ENCODE measurements at places on chromosomes 5 and 9.

DNA sequence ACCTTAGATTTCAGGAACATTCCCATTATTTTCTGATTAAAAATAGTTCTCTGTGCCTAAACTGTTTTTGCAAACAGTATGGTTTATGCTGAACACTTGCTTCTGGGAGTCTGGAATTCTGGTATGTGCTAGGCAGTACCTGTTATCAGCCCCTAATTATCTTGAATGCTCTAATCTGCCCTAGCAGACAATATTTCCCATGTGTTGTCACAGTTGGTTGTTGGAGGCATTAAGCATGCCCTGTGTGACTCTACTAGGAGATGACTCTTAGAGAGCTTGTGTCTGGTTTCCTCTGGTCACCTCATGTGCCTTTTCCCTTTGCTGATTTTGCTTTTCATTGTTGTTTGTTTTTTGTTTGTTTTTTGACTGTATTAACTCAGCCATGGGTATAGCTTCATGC lies 36.6 kb downstream of the UHRF2 start:
- DNase-seq: no peak

DNA sequence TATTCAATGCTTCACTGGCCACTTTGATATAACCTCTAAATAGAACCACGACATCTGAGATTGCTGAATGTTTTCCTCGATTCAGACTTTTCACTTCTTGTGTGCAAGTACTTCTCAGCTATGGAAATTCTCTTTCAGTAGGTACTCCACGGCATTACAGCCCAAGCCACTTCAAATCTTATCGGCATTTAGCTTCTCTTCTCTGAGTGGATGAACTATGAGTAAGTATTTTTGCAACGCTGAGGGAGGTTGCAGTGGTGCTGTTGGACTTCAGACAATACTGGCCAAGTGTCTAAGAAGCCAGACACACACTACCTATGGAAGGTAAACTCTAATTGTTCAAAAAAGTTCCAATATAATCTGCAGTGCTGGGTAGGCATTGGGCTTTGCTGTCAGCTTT lies 60.1 kb downstream of the FBN2 start:
- DNase-seq: no peak

DNA sequence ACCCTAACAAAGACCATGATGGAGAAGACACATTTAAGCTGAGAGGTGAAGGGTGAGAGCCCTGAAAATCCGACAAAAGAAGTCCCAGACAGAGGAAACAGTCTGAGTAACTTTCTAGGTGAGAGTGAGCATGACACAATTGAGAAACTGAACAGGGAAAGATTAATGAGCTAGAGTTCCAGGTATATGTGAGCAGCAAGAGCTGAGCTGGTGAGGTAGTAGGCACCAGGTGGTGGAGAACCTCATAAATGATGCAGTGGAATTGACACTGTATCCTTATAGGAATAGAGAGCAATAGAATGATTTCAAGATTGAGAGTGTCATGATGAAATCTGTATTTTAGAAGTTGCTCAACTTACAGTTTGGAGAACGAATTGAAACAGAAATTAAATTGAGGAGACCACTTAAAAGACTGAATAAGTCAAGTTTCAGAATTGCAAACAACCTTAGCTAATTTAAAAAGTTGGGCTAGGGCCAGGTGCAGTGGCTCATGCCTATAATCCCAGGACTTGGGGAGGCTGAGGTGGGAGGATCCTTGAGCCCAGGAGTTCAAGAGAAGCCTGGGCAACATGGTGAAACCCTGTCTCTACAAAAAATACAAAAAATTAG lies 89.8 kb downstream of the NREP start:
- no peak for DNase-seq

DNA sequence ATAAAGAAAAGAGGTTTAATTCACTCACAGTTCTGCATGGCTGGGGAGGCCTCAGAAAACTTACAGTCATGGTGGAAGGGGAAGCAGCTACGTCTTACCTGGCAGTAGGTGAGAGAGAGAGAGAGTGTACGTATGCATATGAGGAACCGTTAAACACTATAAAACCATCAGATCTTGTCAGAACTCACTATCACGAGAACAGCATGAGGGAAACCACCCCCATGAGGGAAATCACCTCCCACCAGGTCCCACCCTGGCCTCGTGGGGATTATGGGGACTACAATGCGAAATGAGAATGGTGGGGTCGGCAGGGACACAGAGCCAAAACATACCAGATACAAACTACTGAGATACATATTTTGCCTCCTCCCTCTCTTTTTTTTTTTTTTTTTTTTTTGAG lies 10.8 kb upstream of the FER start:
- no peak for DNase-seq

- DNase-seq: no peak
Observed at GRCh38 chr5:67111779-67112178, 84.8 kb downstream of the CD180 start.

- DNase-seq: no peak
Observed at GRCh38 chr9:81669041-81669651, 20.2 kb downstream of the TLE1 start.

DNA sequence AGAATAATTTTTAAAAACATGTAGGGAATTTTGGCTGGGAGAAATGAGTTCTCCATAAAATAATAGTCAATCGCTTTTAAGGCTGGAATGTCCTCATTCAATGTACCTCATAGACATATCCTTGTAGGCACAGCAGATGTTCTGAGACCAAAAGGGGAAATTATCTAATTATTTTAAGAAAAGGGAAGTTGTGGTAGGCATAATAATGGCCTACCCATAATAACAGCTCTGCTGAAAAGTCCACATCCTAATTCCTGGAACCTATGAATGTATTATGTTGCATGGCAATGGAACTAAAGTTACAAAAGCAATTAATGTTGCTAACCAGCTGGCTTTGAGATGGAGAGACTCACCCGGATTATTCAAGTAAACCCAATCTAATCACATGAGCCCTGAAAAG lies 216.1 kb downstream of the TRIM36 start:
- no peak for DNase-seq

DNA sequence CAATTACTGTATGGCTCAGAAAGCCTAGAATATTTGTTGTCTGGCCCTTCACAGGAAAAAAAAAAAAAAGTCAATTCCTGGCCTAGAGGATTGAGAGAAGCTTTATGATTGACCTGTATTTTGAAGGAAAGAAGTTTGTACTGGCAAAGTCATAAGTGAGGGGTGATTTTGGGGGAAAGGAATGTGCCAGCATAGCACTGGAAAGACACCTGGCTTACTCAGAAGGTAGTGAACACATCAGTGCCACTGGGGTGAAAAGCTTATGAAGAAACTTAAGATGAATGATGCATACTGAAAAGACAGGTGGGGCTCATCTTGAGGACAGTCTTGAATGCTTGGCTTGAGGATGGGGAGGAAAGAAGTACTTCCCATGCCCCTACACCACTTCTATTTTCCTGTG lies 127.9 kb upstream of the RASA1 start:
- no peak for DNase-seq

DNA sequence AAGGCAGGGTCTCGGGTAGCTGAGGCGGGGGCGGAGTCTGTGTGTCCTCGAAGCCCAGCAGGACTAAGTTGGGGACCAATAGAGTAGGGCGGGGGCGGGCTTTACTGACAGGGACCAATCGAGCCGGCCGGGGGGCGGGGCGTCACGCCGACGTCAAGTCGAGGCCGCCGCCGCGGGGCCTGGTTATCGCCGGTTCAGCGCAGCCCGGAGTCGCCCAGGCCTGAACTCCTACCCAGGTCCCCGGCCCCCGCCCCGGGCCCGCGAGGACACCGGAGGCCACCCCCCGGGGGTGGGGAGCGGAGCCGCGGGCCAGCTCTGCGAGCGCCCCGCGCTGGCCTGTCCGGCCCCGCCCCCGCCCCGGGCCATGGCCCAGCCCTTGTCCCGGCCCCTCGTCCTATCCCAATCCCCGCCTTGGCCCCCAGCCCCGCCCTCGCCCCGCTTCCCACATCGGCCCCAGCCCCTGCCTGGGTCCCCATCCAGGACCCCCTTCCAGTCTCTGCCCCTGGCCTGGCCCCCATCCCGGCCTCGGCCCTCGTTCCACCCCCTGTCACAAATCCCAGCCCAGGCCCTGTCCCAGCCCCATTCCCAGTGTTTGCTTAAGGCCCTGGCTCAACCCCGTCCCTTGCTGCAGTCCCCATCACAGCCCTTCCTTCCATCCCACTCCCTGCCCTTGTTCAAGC lies at the start of gene TMEM8B:
TSS of gene TMEM8B (plus strand) at position 145 of the 680 bp plus-strand sequence. CDS start at position 365, 220 bp downstream.
- DNase-seq: peak; percentile 99

GRCh38 chr9:106104887-106105286 lies 410.5 kb downstream of the TMEM38B start:
- no peak for DNase-seq

DNA sequence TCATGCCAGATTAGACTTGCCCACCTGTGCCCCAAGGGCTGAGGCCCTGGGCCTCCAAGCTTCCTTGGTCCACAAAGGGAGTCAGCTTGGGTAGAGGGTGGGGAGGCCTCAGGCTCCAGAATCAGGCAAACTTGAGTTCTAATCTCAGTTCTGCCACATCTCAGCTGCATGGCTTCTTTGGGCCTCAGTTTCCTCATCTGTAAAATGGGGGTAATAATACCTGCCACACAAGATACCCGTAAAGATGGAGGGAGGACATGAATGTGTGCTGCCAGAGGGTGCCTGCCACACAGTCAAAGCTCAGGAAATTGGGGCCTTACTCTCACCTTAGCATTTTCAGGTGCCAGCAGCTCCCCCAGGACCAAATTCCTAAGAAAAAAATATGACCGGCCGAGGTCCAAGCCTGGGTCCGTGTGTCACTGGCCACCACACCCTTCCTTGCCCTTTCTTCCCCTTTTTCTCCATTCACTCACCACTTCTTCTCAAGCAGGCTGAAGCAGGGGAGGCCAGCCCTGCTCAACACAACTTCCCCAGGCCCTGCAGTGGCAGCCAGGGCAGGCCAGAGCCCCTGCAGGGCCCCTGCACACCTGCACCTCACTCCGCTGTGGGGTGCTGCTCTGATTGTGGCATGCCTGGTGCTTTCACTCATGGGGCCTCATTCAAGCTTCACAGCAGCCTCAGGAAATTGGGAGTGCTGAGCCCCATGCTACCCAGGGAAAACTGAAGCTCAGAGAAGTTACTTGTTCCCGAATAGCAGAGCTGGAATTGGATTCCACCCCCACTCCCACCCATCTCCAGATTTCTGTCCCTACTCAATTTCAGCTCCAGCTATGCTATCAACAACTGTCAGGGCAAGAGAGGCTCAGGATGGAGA lies 3.9 kb downstream of the RGS14 start:
- no peak for DNase-seq

- no peak for DNase-seq
Observed at GRCh38 chr9:21579247-21579671, 97.1 kb upstream of the IFNE start.

GRCh38 chr9:120505186-120505585 lies 74.8 kb downstream of the CDK5RAP2 start:
- no peak for DNase-seq

DNA sequence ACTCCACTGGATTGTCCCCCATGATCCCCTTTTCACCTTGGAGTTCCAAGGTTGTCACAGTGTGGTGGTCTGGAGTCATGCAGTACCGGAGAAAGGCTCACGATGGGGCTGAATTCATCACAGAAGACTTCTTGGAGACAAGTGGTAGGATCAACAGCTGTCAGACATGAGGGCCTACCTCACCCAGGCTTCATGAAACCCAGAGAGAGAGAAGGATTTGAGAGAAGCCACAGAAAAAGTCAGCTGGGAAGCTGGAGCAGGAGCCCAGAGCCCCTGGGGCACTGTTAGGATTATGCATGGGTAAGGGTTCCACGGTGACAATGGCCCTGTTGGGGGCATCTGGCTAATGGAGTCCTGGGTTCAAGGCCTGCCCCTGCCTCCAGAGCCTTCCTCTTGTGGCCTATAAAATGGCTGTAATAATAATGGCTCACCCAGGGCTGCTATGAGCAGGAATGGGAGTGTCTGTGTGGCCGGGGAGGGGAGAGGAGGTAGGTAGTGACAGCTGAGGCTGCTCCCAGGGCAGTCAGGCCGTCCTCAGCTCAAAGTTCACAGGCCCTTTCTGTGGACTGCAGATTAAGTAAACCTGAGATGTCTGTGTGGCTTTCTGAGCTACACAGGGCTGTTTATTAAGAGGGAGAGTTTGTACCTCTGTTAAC lies 910 bp downstream of the TRIM14 start:
- DNase-seq: peak; percentile 36

DNA sequence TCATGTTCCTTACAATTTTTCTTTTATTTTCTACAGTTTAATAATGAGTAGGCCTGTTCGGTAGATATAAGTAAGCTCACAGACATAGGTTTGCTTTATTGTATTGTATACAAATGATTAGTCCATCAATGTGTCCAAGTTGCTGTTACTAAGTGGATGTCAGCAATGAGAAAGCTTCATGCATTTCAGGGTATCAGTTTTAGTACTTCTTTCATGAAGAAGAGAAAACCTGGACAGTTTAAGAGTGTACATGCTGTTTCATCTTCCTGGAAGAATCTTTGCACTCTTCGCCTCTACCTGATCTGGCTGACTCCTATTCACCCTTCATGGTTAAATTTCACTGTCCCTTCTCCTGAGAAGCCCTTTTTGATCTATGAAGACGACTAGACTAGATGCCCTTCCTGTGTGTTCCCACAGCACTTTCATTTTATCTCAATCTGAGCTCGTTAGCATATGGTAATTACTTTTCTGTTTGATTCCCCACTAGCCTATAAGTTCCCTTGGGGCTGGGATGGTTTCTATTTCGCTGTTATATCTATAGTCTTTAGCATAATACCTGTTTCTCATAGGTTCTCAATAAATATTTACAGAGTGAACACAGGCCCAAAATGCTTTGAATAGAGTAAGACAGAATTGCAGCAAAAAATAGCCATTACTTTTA lies 70.7 kb downstream of the CETN3 start:
- DNase-seq: no peak

- no peak for DNase-seq
Observed at GRCh38 chr5:132407970-132408369, 38.5 kb downstream of the SLC22A5 start.

- no peak for DNase-seq
Observed at GRCh38 chr5:107265193-107265592, 405.5 kb downstream of the EFNA5 start.

DNA sequence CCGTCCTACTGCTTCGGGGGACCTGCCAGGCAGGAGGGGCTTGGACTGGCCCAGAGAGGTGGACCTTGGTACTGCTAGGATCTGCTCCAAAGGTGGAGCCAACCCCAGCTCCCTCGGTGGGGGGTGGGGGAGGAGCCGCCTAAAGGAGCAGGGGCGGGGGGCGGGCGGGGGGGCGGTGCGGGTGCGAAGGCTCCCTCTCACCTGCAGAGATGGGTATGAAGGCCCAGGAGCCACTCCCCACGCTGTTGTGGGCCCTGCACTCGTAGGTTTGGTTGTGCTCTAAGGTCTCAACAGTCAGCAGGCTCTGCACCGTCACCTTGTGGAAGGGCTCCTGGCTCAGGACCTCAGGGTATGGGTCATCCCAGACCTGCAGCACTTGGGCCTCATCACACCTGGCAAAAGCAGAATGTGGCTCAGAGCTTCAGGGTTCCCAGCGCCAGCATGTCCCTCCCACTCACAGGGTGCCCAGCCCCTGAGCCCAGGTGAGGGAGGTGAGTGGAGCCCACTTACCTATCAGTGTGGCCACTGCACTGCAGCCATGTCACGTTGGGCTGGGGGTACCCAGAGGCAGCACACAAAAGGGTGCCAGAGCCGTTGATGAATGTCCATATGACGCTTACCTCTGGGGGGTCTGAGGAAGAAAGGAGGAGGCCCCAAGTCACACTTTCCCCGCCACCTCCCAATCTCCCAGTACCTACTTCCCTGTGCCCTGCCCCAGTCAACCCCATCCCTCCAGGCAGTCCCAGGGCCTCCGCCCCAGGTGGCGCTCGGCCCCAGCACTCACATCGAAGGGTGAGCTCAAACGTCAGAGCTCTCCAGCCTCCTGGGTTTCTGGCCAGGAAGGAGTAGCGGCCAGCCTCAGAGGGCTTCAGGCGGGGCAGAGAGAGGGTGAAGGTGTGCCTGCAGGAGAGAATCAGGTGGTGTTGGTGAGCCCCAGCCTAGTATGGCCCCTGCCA lies 16.4 kb downstream of the CSF1R start:
- DNase-seq: no peak

Data from neural progenitor cell (in vitro differentiated cells).